ENCODE measurements at places on chromosomes 11 and 22. TPM values are rescaled to one million over a fixed set of nuclear protein-coding genes. Genes with fewer than 3 reads are reported as not detected.

GRCh38 chr11:129631201-129631600 is 184.4 kb upstream of the TMEM45B start:
- no peak for DNase-seq

OR51B5 gene
- 0.14 TPM for total RNA-seq

CST6 gene
- 0.66 TPM for total RNA-seq

DNA sequence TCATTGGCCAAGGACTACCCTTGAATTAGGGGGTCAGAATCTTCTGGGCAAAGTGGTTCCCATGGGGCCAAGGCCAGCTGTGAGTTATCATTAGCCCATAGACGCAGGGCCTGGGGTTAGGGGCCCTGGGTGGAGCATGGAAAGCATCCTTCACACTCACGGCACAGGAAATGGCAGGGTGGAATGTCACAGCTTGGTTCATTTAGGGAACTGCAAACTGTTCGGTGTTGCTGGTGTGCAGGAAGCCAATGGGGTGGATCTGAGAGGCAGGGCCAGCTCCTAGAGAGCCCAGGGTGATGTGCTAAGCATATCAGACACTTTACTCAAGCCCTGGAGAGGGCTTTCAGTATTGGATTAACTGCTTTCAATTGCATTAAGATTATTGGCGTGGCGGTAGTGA is 42.9 kb downstream of the TECTA start:
- DNase-seq, result no peak

HBE1 gene
- 5.5 TPM for total RNA-seq

PGA4 gene
- total RNA-seq, result 0.66 TPM

Measured in thymus (tissue), 14 donors.